ENCODE measurements at places on chromosomes 6 and 20.

- DNase-seq, result no peak
Measured at GRCh38 chr6:80330961-80331360, 224.5 kb downstream of the BCKDHB start.

DNA sequence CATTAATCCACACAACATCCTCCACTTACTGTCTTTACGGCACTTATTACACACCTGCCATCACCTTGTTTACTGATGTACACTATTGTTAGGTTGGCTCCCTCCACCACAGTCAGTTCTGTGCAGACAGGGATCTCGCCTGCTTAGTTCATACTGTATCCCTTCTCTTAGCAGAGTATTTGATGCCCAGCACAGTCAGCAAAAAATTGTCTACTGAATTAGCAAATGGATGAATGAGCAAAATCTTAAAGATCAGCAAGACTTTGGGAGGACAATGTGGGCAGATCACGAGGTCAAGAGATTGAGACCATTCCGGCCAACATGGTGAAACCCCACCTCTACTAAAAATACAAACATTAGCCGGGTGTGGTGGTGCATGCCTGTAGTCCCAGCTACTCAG, 109.8 kb upstream of the ATXN1 start:
- no peak for DNase-seq

GRCh38 chr6:95280686-95281273, 296.6 kb upstream of the MANEA start:
- DNase-seq, result peak; percentile 12

DNA sequence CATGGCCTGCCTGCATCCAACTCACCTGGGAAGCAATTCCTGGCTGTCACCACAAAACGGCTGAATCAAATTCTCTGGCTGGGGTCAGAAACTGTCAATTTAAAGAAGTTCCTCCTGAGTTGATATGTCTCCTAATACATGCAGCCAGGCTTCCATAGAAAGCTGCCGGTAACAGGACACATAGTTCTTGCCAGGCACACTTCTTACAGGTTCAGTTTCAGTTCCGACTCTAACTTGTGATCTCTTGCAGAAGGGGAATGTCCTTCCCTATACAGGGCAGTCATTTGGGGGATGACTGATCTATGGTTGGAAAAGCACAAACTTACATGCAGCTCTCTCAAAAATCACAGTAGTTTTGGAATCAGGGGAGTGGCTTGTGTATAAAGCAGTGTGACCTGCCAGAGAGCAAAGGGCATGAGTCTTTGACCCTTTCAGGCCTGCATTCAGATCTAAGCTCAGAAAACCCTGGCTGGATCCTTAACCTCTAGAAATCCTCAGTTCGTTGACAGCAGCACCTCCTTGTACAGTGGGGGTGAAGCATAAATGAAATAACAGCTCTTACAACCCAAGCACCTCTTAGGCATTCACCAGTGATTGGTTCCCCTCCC, 195.6 kb downstream of the SCP2D1 start:
- no peak for DNase-seq

GRCh38 chr6:166954118-166954713, 2.1 kb downstream of the RNASET2 start:
- no peak for DNase-seq

DNA sequence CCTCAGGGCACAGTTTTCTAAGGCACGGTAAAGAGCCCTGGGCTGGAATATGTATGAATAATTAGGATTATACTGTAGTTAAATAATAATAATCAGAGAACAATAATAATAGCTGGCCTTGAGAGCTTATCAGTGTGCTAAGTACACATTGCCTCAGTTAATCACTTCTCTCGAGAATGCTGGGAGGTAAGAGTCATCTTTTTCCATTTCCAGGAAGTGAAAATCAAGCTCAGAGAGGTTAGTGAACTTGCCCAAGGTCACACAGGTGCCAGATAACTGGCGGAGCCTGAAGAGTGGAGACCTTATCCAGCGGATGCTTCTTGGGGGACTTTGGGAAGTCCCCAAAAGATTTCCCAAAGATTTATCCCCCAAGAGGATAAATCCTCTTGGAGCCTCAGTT, 19.4 kb upstream of the CBFA2T2 start:
- no peak for DNase-seq

DNA sequence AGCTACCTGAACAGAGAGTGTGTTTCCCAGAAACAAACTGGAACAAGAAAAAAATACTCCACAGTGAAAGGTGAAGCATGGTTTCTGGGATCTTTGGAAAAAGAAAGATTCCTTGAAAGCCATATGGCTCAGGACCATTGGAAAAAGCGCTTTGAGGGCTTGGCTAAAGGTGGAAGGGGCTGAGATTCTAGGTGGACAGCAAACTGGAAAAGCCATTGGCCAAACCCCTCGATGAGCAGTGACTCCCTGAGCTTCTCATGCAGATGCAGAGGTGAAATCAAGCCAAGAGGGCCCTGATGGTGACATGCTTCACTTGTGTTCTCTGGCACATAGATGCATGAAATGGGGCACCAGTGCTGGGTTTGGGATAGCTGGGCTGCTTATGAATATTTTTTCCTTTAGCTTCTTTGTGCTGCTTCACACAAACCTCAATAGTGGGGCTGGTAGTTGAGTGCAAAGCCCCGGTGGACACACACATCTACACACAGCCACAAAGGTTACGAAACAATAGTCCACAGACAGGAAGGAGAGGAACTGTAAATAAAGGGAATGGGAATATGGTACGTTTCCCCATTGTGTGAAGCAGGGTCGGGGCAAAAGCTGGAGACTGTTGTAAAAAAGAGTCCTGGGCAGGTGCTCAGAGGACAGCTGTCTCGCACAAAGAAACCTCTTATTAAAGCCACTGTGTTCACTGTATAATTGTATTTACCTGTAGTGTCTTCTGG, 117.8 kb downstream of the FOXA2 start:
- DNase-seq, result no peak

DNA sequence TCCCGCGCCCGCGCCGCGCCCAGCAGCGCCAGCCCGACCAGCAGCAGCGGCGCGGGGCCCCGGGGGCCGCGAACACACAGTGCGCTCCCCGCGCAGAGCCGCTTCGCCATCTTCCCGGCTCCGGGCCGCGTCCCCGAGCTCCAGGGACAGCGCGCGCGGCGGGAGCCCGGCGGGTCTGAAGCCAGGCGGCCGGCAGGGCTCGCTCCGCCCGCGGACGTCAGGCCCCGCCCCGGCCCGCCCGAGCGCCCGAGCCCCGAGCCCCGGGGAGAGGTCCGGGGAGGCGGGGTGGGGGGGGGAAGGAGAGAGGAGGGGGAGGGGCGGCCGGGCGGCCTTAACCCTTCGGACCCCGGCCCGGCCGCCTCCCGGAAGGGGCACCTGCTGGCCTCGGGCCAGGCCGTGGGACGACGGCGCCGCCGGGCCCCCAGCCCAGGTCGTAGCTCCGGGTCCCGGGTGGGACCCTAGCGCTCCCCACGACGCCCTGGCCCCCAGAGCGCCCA, at the start of gene LAMA5:
Gene LAMA5, minus strand, starts transcription at position 177 of the 497 bp plus-strand sequence. Its CDS starts 67 bp downstream, at position 110.
- DNase-seq, result peak; percentile 82

DNA sequence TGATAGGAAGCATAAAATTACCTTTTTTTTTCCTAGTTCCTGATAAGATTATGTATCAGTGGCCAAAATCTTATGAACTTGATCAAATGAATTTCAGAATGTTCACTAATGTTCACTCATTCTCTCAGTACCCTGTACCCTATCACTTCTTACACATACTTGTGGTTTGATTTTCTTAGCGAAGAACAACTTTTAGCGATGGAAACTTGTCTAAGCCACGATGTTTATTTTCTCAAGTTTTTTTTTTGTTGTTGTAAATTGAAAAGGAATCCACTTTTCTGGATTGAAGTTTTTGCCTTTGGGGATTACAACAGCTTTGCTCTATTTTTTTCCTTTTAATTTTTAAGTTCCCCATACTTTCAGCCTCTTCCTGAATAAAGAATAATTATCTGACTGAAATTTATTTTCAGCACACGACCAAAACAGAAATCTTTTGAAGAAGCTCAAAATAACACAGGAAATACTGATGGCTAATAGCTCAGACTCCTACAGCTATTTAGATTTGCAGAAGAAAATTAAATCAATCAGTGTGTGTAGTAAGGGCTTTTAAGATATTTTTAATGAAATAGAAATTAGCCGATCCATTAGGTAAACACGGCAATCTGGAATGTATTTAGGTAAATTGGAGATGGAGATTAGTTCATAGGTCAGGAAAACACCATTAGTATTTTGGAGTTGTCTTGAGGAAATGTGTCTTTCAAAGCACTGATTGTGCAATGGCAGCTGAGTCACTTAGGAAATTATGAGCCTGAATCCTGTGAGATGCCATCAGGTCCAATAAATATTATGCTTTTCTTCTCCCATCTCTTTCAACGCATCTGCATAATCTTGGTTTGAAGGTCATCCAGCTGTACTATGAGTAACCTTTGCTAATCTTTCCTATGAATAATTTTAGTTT, 217.5 kb downstream of the GJA1 start:
- no peak for DNase-seq

DNA sequence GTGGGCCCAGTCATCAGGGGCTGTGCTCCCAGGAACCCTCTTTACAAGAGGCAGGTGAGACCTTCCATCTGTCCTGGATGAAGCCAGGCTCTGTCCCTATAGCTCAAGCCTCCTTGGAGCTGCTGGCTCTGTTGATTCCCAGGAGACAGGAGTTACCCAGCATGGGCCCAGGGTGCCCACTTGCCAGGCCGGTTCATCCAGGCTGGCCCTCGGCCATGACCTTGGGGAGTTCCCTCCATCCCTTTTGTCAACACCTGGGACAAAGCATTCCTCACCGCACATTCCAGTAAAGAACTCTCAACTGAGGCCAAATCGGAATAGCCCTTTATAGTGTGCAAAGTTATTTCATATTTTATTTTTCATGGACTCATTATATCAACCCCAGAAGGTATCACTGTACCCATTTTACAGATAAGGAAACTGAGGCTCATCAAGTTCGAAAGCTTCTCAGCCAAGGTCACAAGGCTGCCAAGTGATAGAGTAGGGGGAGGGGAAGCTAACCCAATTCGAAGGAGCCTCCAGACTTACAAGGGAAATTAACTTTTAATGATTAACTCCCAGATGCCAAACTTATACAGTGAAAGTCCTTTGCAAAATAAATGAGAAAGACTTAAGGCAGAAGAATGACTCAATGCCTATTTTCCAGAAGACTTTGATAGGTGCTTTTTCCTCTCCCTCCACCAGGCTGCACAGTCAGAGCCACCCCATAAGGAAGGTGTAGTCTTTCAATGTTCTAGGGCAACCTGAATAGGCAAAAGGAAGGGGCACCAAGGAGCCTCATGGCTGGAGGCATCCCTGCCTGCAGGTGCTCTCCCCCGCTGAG, 18.5 kb downstream of the SDC4 start:
- no peak for DNase-seq

DNA sequence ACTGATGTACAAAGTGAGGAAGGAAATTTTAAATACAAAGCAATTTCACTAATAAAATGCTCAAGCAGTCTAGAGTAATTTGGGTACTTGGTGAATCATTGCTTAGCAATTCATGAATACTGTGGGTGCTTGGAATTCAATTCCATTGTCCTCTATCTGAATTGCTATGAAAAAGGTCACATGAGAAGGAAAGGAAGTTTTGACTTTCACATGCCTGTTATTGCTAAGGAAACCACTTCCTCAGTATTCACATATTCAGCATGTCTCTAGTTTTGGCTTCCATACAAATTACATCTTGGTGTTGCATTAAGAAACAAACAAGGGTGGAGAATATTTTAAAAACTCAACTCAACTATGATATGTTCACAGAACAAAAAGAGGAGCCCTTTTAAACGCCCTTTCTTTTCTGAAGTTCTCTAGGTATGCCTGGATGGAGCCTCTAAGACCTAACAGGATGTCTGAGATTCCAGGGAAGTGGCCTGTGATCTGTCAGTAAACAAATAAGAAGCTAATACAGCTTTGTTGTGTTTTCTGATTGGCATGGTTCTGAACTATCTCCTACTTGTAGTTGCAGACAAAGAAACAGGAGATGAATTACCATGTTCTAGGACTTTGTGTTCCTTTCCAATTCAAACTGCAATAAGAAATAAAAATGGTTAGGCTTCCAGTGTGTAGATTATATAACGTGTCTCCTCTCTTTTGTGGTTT, 190.4 kb downstream of the OGFRL1 start:
- no peak for DNase-seq

- no peak for DNase-seq
Measured at GRCh38 chr6:114049367-114049966, 78.5 kb upstream of the HDAC2 start.

GRCh38 chr6:14626556-14626955, 509.0 kb downstream of the CD83 start:
- no peak for DNase-seq

DNA sequence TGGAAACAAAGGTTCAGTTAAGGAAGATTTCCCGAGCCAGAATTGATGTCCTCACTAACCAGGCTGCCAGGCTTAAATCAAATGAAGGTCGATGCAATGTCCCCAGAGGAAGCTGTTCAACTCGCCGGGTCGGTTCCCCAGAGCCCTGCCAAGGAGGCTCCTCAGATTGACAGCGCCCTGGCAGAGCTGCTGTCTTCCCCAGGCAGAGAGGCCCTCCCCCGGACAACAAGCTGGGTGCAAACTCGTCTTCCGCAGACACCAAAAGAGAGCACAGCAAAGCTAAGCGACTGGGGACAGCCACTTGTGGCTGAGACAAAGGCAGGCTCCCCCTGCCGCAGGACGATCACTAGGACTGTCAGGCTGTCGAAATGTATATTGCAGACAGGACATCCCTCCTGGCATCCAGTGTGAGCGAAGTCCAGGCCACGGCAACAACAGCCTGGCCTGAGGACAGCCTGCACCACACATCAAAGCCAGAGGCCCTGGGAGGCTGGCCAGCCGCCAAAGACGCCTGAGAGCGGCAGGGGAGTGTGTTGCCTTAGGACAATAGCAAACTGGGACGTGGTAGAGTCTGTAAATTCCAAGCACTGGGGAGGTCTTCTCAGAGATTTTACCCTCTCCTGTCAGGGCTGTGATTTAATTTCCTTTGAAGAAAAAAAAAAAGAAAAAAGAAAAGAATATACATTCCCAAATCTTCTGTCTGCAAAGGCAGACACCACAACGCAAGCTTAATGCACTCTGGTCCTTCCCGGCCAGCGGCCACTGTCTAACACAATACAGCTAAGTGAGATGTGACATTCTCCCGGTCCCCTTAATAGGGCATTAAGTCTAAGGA, 99.1 kb downstream of the HIVEP2 start:
- peak; percentile 61 for DNase-seq

GRCh38 chr20:50993876-50994275, 29.0 kb downstream of the KCNG1 start:
- DNase-seq, result no peak

DNA sequence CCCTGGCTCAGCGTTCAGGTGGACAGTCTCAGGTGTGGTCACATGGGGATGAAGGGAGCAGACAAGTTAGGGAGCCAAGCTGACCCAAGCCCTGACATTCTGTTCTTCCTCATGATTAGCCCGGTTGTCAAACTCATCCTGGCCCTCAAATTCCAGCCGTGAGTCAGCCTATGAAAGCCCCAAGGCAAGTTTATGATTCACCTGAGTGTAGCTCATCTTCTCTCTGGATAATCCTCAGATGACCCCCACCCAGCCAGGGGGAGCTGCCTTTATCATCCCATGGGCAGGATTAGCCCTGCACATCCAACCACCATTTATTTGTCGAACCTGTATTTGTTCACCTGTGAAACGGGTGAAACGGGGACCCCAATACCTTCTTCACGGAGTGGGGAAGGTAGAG, 161.9 kb downstream of the DHX35 start:
- no peak for DNase-seq

GRCh38 chr6:138503881-138504680, 4.8 kb upstream of the NHSL1 start:
- no peak for DNase-seq
